ENCODE measurements at places on chromosomes 5 and 9. TPM values are rescaled to one million over a fixed set of nuclear protein-coding genes. Genes with fewer than 3 reads are reported as not detected.

UBE2QL1 gene
- 0.42 TPM for total RNA-seq

SV2C gene
- total RNA-seq, result not detected

SGCD gene
- total RNA-seq, result 0.08 TPM

NEUROG1 gene
- not detected for total RNA-seq

FBXW11 gene
- total RNA-seq, result 53.5 TPM

CFAP90 gene
- not detected for total RNA-seq

PCDHA11 gene
- total RNA-seq, result 4.9 TPM
